ENCODE measurements at places on chromosomes 3 and 15. TPM values are rescaled to one million over a fixed set of nuclear protein-coding genes. Genes with fewer than 3 reads are reported as not detected.

The PP2D1 gene
- total RNA-seq = 0.85 TPM

The OCA2 gene
- total RNA-seq = not detected

The EID1 gene
- 163 TPM for total RNA-seq

The C3orf70 gene
- total RNA-seq = 1.8 TPM
